Activated CD4-positive, alpha-beta T cell treated with anti-CD3 and anti-CD28 coated beads, Interleukin-10, Interleukin-2, amounts not matched to agents 100 ng/mL and 50 ng/mL, durations not matched to agents 16 hours and 8 hours (primary cell): ENCODE measurements at places on chromosomes 5 and 9.

DNA sequence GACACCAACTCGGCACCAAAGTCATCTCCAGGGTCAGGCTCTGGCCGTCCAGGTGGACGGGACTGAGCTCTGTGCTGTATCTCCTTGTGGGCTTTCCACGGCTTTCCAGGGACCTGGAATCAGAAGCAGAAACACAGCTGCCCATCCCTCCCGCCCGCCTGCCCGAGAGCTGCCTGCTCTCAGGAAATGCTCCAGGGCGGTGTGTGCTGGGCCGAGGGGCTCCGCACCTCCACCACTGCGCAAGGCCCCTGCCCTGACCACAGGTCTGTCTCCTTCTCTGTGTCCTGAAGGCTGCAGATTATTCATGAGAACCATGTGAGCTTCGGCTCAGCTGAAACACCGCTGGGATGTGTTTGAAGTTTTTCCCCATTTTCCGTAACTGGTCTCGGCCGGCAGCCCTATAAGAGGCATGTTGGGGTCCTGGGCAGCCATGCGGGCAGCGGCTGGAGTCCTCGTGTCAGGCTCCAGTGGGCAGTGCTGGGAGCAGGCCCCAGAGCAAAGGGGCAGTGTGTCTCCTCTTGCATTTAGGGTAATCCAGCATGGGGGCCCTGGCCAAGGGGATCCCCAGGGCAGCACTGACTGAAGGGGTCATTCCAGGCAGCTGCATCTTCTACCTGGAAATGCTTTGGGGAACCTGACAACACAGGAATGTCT, 22.8 kb downstream of the NKD2 start:
- no peak for DNase-seq

- DNase-seq = no peak
Measured at GRCh38 chr9:16052757-16053530, 500.1 kb downstream of the CCDC171 start.

DNA sequence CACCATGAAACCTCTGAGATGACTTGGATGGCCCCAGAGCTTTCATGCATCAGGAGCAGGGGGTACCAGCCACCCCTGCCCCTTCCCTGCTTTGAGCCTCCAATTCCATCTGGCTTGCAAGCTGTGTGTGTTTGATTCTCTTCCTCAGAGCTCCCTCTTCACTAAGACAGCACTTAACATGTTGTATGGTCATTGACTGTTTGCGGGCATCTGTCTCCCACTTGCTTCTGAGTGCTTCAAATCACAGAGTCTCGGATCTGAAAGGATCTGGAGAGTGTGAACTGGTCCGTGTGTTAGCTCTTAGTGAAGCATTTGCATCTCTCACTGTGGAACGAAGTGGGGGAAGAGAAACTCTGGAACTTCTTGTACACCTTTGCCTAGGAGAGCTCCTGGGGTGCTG, 7.1 kb upstream of the CPLX2 start:
- DNase-seq = no peak

DNA sequence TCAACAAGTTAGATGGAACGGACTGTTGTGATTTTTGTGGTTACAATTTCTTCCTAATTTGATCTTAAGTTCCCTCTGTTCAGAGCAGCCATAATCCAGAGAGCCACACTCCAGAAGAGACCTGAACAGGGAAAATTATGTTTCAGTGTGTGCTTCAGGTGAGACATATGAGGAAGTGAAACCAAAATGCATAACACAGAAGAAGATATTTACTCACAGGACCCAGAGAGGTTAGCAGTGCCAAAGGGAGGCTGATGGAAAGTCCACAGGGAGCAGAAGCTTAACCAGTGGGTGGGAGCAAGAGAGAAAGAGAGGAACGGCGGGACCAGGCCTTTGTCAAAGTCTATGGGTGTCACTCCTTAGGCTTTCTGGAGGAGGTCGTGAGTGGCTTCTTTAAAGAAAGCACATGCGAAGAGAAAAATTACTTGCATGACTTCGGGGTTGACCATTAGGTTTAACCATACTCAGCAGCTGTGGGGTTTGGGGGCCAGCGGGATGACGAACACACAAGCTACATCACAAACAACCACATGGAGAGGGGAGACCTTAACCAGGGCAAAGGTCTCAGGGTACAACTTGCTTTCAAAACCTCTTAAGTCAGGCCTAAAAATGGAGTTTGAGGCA, 141.4 kb downstream of the MED10 start:
- no peak for DNase-seq

DNA sequence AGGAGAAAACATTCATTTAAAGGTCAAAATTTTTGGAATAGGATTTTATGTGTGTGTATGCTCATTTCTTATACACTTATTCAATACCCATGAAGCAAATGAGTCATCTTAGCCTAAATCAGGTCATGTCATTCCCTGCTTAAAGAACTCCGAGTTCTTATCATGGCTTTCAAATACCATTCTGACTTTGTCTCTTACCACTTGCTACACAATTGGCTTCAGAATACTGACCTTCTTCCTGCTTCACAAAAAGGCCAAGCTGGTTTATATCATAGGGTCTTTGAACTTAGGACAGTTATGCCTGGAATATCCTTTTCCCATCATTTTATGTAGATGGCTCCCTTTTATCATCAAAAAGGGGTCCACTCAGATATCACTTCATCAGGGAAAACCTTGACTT, 652.2 kb upstream of the WWC1 start:
- no peak for DNase-seq
